ENCODE measurements at places on chromosomes 12 and 14.

DNA sequence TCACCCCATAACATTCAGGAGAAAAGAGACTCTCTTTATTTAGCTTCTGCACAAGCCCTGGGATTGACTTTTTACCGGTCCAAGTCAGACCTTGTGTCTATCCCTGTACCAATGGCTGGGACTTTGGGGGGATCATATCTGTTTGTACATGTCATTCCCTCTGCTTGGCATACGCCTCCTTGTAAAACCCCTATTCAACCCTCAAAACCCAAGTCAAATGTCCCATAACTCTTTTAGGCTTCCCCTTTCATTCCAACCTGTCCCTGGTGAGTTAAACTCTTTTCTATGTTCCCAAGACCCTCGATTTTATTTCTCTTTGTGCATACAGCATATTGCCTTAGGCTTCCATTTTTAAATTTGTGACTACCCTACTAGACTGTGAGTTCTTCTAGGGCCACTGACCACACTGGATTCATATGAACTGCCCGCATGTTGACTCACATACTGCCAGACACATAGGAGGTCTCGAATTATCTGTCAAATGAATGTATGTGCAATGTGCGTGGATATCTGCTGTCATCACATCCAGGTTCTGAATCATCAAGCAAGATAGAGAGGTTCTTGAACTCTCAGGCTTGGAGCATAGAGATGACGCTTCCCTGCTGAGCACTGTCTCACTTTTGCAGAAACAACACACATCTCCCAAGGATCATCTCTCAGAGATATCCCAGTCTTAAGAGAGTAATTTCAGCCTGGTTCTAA lies 548.6 kb upstream of the TBX3 start:
- no peak for DNase-seq

- peak; percentile 86 for DNase-seq
These were observed 420.1 kb downstream of the FUT8 start for GRCh38 chr14:65832431-65833266.

DNA sequence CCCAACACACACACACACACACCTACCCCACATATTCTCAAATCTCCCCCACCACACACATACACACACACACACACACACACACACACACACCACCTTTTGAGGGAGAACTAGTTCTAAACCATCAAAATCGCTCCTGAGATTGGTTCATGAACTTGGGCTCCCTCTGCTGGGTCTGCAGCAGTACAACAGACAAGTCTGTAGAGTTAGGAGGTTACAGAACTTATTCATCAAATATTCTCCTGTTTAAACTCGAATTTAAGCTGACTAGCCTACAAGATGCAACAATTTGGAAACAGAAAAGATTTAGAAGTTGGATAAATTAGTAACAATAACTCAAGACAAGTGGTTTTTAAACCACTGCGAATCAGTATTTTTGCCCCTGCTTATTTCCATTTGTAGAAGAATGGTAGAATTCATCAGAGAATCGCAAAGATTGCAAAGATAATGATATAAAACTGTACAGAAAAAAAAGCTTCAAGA lies 136.4 kb upstream of the USP15 start:
- DNase-seq, result peak; percentile 9

DNA sequence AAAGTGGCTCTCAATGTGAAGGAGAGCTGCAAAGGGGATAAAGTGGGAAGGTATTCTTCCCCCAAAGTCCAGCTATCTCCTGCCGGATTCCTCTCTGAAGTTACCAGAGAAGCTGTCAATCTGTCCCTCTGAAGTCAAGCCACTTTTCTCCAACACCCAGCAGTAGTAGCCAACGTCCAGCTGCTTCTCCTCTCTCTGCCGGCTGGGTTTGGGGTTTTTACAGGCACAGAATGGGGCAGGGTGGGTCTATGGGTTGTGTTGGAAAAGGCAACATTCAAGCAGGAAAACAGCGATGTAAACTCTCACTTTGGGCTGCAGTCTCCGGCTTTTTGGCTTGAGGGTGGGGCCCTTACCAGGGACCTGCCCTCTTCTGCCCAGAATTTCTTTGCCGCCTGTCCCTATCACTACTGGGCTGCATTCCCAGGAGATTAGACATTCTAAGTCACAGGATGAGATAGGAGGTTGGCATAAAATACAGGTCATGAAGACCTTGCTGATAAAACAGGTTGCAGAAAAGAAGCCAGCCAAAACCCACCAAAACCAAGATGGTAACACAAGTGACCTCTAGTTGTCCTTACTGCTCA lies 16.3 kb downstream of the CAPZA3 start:
- no peak for DNase-seq

DNA sequence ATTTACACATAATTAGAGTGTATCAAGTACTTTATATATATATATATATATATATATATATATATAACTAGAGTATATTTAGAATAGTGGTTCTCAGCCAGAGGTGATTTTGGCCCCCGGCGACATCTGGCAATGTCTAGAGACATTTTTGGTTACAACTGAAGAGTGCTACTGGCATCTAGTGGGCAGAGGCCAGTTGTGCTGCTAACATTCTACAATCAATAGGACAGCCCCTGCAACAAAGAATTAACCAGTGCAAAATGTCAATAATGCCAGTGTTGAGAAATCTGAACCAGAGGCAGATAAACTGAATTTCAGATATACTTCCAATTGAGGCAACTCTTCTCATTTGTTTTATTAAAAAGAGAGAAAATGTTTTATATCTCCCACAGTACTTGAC lies 8.9 kb downstream of the GTF2A1 start:
- no peak for DNase-seq

DNA sequence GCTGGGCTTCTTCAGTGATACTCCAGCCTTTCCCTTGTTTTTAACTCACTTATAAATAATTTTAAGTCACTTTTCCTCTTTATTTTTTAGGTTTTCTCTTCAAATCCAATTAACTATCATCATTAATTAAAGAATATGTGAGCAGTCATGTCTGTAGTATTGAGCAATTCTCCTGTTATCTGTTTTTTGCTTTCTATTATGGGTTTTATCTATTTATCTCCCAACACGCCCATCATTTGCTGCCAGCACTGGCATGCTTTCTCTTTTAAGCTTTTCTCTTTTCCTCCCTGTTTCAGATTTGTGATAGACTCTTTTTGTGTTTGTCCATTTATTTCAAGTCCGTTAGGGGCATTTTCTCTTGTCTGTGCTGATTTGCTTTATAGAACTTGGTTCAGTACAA lies 72.3 kb downstream of the CRADD start:
- no peak for DNase-seq

DNA sequence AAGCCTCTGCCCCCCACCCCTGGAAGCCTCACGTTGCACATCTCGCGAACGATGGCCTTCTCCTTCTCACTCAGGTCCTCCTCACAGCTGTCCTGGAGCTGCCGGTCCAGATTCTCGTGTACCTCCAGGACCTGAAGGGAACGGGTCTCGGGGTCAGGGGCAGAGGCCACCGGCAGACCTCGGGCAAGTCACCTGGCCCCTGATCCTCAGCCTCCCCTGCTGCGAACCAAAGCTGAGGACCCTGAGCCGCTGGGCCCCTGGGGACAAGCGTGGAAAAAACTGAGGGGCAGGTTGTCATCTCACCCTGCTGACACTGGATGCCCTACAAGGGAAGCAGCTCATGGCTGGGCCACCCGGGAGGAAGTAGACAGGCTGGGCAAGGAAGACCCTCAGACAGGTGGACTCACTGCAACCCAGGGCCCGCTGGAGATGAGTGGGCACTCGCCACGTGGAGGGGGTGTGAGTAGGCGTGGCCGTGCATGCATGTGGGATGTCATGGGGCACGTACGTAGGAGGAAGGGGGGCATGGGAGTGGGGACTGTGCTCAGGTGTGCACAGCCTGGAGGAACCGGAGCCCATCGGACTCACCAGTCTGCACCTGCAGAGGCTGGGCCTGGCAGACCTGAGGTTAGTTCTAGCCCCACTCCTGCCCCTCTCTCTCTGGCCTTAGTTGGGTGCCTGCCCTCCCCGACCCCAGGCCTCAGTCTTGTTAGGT lies 35.1 kb downstream of the CCNK start:
- DNase-seq, result no peak

DNA sequence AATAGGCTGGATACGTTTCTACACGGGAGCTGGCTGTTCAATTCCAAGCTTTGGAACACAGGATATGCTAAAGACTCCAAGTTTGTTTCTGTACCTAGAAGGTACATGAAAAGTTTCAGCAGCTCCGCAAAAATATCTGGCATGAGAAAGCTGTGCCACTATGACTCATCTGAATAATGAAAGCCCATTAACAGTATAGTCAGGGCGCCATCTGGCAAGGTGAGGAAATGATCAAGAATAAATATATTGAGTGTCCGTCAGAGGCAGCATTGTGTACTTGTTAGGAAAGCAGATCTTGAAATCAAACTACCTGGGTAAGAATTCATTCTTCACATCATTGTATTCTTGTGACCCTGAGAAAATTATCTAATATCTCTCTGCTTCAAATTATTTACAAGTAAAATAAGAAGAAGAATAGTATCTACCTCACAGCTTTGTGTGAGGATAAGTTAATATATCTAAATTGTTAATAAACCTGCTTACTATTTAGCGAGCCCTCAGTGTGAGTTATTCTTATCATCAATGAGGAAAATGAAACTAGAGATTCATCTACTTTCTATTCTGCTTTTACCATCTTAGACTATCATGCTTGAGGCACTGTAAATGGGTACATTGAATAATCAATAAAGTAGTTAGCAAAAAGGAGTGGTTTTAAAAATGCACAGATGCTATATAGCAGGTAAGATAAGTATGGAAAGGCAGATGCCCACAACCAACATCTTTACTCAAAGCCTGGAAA lies 53.5 kb downstream of the FSCB start:
- no peak for DNase-seq

GRCh38 chr12:131527736-131528135 lies 183.2 kb upstream of the SFSWAP start:
- no peak for DNase-seq

GRCh38 chr14:99481745-99482099 lies 513 bp downstream of the CCNK start:
- no peak for DNase-seq

DNA sequence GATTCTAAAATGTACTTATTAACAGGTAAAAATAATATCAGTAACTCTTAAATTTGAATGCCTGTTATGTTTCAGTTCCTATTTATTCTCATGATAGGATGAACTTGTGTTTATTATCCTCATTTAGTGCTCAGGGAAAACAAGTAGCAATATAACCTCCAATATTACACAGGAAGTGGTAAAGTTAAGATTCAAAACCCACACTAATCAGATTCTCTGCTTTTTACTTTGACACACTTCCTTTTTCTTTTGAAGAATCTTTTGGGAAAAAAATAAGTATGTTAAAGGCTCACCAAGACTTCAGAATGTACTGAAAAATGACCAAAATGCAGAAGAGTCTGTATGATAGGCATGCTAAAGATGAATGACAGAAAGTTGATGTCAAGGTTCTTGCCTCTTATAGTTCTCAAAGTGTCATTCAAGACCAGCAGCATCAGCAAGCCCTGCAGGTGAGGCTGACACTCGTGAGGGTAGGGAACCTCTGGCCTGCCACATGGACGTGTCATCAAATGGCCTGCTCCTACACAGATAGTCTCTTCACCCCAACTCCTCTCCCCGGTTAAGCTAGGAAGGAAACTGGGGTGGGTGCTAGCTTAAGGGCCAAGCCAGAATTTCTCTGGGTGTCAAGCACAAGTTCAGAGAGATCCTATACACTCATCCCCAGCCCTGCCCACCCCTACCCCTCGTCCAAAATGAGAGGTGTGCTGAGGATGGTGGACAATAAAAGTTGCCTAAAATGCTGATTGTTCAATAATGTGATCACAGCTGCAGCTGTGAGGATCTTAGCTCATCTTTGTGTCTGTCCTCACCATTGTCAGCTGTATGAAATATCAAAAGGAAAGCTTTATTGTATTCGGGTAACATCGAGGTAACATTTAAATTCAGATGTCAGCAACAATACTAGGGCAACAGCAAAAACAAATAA lies 6.3 kb downstream of the TBPL2 start:
- no peak for DNase-seq

- DNase-seq, result peak; percentile 62
These were observed 119.4 kb downstream of the SAMD4A start for GRCh38 chr14:54686219-54686870.

GRCh38 chr12:108694812-108695278 lies 36.5 kb downstream of the CORO1C start:
- no peak for DNase-seq

- no peak for DNase-seq
These were observed 356.4 kb upstream of the SEL1L start for GRCh38 chr14:81890020-81890419.

DNA sequence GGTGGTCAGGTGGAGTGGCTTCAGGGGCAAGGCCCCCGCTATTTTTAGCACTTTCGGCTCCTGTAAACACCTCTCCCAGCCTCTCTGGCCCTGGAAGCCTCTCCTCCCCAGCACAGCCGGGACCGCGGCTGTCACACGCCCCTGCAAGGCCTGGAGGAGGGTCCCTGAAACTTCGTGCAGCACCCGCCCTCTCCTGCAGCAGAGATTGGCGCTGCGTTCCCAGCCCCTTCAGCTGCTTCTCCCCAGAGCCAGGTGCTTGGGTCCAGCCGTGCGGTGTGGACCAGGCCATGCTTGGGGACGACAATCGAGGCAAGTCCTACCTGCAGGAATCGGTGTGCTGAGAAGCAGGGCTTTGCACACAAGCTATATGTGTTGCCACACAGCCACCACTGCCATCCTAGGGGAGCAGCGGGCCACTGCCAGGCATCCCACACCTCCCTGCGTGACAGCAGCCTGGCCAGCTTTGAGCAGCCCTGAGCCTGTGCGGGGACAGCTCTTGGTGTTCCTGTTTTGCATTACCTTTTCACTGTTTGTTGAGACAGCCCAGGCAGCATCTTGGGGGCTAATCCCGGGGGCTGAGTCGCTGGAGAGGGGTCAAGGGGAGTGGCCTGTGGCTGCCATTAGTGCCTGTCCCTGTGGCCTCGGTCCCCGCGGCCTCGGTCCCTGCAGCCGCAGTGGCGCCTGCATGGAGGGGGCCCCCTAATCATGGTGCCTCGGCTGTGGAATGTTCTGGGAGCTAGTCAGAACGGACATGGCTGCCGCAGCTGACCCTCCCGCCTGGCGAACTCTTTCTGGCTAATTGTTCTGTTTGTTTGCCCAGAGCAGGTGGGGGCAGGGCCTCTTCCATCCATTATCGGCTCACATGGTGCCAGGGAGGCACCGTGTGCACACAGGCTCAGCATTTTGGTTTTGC lies 27.6 kb upstream of the TRAF3 start:
- no peak for DNase-seq

DNA sequence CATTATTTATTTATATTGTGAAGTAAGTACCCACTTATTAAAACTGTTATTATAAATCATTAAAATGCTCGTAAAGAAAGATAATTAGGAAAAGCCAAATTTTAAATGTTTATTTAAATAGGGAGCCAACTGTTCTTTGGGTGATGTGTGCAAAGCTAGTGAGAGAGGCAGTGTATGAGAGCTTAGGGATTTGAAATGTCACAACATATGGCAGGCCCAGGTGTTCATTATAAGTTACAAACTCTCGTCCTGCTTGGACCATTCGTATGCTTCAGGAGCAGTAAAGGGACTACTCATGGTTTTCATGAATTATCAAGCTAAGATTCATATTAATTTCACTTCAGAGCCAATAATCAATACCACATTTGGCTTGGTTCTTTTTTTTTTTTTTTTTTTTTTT lies 154.5 kb downstream of the TGFB3 start:
- no peak for DNase-seq

All from epithelial cell of proximal tubule (primary cell).